ENCODE measurements at places on chromosomes 3 and 15. TPM values are rescaled to one million over a fixed set of nuclear protein-coding genes. Genes with fewer than 3 reads are reported as not detected.

DNA sequence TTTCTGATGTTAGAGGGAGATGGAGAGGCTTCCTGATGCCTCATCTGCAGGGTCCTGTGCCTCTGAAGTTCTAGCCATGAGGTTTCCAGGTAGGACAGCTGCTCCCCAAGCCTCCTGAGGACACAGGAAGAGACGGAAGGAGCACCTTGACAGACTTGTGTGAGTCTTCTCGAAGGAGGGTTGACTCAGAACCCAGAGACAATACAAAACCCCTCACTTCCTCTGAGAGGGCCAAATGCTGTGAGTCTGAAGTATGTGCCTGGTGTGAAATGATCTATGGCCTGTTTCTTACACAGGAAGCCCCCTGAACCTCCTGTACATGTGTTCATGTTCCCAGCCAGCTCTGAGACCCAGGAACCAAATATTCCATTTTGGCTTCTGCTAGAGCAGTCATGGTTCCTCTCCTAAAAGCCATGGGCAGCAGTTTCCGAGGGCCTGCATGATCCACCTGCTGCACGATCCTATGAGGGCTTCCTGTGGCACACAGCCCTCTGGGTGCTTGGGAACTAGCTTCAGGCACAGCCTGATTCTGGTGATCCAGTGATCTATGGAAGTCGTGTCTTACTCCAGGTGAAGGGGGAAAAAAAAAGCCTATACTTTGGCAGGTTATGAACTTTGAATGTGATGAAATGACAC is 62.2 kb downstream of the AAGAB start:
- no peak for DNase-seq

DNA sequence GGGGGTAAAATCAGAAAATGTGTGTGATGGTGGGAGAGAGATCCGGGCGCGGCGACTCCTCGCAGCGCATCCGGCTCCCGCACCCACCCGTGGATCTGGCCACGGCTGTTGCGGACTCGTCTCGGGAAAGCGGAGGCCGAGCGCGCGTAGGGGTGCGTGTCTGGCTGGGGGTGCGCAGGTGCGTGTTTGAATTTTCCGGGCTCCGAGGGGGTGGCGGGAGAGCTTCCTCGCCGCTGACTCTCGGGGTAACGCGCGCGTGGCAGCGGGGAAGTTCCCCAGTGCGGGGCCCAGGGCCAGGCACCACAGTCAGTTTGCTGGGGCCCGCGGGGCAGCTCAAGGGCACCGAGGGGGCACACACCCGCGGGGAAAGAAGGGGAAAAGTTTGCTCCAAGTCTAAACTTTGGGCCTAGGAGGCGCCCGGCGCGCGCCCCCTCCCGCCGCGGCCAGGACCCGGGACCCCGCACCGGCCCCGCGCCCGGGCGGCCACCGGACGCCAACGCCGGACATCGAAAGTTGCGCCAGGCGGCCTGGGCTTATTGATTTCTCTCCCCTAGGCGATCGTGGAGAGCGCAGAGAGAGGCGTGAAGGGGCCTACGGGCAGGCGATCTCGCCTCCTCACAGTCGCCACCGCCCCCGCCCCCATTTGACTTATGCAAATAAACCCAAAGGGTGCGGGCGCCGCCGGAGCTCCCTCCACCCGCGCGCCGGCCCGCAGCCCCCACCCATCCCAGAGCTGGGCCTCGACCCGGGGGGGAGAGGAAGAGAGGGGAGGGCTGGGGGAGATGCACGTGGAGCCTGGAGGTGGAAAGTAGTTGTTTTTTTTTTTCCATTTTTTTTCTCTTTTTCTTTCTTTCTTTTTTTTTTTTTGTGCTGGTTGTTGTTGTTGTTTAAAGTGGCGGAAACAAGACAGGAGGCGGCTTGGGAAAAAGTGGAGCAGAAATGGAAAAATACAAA is 639 bp downstream of the FOXP1 start:
- DNase-seq, result no peak

DNA sequence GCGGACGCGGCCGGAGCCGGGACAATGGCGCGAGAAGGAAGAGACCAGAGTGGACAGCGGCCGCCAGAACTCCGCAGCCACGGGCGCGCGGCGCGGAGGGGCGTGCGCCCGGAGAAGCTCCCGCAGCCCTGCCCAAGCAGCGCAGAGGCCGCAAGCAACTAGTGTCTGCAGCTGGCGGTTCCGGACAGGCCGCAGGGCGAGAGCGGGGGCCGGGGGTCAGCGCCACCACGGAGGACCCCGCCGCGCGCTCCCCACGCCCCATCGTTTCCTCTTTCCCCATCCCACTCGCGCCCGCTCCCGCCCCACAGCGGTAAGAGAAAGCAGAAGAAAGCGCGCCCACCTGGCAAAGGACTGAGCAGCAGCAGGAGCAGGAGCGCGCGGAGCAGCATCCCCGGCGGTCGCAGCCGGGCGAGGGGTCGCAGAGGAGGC is 440 bp downstream of the PRTG start:
- no peak for DNase-seq

- no peak for DNase-seq
Measured at GRCh38 chr3:169215461-169216352, 447.8 kb downstream of the MECOM start.

DNA sequence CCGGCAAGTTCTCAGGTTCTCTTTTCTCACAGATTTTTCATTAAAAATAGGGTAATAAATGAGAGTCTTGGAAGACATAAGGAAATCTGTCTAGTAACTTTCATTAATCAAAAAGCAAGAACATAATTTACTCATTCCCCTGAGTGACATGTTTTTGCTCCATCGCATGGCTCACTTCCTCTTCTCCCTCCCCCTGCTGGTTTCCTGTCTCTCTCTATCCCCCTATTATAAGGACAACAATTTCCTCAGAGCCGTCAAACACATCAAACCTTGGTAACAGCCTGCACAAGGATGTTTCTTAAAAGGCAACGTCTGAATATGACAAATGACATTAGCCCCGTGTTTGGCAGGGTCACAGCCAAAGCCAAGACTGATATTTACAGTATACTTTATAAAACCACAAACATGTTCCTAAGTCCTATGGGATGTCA is 1149.6 kb downstream of the IGSF11 start:
- no peak for DNase-seq

DNA sequence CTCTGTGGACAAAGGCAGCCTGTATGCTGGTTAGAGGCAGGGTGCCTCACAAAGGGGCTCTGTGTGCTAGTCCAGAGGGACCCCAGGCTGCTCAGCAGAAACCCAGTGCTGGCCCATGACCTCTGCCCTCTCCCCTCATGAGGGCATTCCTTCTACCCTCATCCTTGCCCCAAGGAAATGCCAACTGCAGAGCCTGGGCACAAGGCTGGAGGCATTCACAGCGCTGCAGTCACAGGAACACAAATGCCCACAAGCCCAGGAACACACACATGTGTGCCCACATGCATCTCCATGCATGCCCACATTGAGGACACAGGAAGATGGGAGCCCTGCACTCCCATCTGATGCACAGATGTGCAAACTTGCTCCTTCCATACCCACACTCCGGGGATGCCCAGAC is 3.8 kb downstream of the INKA1 start:
- no peak for DNase-seq

DNA sequence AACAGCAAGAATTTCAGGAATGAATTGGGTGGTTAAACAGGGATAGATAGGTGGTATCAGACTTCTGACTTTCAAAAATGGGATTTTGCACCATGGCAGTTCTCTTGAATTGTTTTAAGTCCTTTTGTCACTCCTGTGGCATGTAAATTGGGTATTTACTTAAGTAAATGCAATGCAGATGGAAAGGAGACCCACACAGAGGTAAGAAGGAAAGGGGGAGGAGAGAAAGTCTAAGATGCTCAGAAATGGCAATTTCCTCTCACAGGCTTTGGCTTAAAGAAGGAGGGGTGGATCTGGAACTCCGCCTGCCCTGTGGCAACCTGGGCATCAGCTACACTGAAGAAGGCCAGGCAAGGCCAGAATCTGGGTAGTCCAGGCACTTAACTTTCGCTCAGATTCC is 197.1 kb upstream of the UBE2E1 start:
- no peak for DNase-seq

UMPS gene
- 16.7 TPM for polyA plus RNA-seq

DNA sequence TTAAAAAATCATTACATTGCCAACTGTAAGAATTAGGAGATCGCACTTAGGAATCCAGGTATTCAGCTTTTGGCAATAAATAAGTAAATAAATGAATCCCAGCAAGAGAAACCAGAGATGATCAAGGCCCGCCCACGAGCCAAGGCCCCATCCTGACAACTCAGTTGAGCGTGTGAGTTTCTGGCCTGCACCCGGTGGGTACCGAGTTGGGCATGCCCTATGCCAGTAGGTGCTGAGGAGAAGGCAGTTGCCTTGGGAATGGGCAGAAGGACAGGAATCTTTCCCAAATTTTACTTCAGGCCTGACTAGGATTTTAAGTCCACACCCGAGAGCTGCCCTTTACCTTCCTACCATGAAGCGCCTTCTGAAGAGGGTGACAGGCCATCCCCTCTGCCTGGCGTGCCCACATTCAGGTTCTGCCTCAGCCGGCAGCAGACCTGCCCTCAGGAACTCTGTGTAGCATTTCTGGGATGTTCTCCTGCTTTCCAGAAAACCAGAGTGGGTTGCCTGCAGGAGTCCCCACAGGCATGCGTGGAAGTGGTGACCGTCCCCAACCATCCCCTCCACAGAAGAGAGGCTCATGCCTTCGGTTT is 99.3 kb upstream of the ALDH1A3 start:
- no peak for DNase-seq

CCR9 gene
- not detected for polyA plus RNA-seq

- no peak for DNase-seq
Measured at GRCh38 chr15:88905576-88905975, 7.6 kb downstream of the MFGE8 start.

GRCh38 chr3:15241341-15241740 is 35.3 kb downstream of the CAPN7 start:
- DNase-seq, result no peak

DNA sequence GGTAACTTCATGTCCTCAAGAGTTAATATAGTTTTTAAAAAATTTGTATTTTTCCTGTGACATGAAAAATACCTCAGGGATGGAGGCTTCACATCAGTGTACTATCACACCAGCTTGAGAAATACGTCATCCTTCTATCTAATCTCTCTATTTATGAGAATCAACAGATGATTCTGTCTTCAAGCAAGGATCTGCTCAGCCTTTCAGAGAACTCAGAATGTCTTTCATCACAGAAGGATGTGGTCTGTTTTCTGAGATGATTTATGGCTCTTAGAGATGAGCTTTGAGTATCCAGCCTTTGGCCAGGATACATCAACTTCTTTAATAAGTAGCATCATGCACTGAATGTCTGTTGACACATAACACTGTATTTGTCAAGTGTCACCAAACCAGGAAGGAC is 193.9 kb downstream of the DTWD1 start:
- no peak for DNase-seq

- DNase-seq, result no peak
Measured at GRCh38 chr15:63112871-63113270, 8.8 kb upstream of the LACTB start.

ACKR2 gene
- 0.46 TPM for polyA plus RNA-seq

LSMEM2 gene
- 41.6 TPM for polyA plus RNA-seq

- DNase-seq, result no peak
Measured at GRCh38 chr15:59177317-59177660, 29.4 kb upstream of the LDHAL6B start.

- no peak for DNase-seq
Measured at GRCh38 chr3:88057630-88058305, 1.0 kb downstream of the CGGBP1 start.

DNA sequence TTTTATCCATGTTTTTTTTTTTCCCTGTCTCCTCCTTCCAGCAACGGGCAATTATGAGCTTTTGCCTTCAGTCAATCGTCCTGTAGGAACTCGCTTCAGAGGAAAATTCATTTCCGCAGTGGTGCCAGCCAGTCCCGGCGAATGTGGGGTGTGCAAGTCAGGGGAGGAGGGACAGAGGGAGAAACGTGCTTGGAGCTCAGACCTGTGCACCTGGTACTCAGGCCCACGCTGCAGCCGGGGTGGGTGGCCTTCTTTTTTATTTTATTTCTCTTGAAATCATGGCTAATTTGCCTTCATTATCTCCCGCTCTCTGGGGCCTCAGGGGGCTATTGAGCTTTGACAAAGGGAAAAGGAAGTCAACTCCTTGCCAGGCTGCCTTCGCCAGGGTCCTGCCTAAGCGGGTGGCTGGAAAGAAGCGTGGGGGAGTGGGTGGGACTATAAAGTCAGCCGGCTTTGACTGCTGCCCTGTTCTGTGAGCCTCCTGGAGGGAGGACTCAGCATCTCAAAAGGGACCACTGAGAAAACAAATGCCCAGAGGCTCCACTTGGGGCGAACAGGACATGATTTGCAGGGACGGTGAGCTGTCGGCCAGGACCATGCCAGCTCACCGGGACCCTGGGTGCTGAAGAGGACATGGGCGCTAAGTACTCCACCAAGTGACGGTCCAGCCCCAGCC is 5.5 kb downstream of the GRIP2 start:
- DNase-seq, result no peak

FAIM gene
- polyA plus RNA-seq, result 10.5 TPM

CDHR4 gene
- polyA plus RNA-seq, result 0.25 TPM

CACNA1D gene
- 1.4 TPM for polyA plus RNA-seq

- no peak for DNase-seq
Measured at GRCh38 chr3:150036780-150037179, 66.1 kb upstream of the PFN2 start.

- no peak for DNase-seq
Measured at GRCh38 chr3:197613199-197613598, 57.4 kb upstream of the BDH1 start.

DNA sequence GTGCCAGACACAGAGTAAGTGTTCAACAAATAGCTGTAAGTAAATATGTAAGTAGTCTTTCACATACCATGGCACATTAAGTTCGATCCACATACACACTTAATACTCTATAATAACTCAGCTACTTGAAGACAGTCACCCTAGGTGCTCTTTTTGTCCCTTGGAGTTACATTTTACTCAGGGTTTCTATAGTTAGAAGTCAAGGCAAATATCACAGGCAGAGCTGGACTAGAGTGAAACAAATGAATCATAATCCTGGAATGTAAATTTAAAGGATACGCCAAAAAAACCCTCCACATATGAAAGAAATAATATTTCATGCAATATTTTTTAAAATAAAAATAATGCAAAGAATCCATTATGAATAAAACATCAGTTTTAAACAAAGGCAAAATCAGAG is 461.8 kb downstream of the MAGI1 start:
- DNase-seq, result no peak

DNA sequence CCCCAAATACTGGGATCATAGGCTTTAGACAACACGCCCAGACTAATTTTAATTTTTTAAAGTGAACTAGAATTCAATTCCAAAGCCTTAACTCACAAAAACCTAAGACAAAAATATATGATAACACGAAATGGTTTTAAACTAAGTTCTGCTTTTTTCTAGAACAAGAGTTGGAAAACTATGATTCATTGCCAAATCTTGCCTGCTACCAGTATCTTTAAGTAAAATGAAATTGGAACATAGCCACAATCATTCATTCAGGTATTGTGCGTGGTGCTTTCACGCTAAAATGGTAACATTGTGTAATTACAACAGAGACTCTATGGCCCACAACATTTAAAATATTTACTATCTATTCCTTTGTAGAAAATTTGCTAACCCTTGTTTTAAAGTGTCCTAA is 488.0 kb upstream of the ZNF385D start:
- no peak for DNase-seq

GUCA1C gene
- polyA plus RNA-seq, result not detected

DNA sequence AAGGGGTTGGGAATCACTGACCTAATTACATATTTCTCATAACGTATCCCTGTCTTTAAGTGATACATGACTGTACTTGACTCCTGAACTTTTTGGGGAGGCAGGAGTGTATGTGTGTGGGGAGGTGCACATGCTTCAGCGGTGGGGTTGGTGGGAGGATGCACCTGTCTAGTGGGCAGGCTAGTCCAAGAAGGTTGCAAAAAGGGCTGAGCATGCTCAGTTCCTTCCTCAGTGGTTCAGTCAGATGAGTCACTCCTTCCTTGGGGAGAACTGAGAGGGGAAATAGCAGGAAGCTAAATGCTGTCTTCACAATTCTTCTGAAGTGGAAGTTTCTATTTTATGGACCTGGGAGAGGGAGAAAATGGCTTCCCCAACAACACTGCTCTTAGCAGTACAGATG is 24.6 kb upstream of the AP4E1 start:
- DNase-seq, result no peak
